T-helper 22 cell (primary cell): ENCODE measurements at places on chromosomes 4 and X.
A peak's percentile ranks its signal among the peaks of the same experiment; 100 is the strongest.

- DNase-seq: peak; percentile 26
Measured at GRCh38 chr4:2364654-2365053, 53.8 kb downstream of the ZFYVE28 start.

- DNase-seq: no peak
Measured at GRCh38 chr4:102230194-102230593, 115.1 kb downstream of the SLC39A8 start.

DNA sequence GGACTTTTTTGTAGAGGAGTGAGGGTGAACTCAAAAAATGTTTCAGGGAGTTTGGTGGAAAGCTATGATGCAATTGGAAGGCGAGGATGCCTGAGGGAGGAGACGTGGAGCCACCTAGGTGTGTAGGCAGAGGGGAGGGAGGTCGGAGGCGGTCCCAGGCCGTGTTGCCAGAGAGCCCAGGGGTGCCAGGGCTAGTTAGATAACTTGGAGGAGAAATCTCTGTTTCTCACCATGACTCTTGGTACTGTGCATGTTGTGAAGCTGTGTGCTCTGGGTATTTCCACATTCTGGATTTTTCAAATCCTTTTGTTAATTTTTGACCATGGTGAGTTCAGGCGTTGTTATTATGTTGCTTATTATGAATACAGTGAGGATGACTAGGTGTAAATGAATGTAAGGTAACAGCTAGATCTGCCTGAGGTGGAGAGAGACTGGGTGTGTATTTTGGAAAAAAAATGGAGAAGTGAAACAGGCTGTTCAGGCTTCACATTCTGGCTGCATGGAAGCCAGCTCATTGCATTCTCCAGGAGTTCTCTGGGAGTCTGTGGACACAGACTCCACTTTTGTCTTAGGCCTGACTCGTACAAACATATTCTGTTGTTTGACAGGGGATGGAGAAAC, 4.5 kb downstream of the RAB9A start:
- DNase-seq: no peak

GRCh38 chr4:16297003-16297402, 70.7 kb upstream of the TAPT1 start:
- no peak for DNase-seq

DNA sequence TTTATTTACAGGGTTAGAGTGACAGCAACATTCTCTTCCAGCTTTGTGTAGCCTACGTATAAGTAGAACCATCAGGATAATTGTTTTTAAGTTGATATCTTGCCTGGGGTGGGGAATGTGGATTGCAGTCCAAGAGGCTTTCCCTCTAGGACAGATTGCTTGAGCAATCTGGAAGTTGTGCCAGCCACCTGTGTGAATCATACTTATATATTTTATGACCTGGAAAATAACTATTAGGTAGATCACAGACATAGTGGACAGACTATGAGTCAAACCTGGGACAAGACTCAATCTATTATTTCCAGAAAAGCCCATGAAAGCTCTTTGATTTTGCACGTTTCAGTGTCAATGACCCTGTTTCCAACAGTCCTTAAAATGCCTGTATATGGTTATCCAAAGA, 98.9 kb downstream of the TLL1 start:
- no peak for DNase-seq

GRCh38 chr4:79473439-79473724, 65.4 kb upstream of the GK2 start:
- no peak for DNase-seq

- DNase-seq: no peak
Measured at GRCh38 chr4:16116019-16116418, 32.2 kb upstream of the PROM1 start.

DNA sequence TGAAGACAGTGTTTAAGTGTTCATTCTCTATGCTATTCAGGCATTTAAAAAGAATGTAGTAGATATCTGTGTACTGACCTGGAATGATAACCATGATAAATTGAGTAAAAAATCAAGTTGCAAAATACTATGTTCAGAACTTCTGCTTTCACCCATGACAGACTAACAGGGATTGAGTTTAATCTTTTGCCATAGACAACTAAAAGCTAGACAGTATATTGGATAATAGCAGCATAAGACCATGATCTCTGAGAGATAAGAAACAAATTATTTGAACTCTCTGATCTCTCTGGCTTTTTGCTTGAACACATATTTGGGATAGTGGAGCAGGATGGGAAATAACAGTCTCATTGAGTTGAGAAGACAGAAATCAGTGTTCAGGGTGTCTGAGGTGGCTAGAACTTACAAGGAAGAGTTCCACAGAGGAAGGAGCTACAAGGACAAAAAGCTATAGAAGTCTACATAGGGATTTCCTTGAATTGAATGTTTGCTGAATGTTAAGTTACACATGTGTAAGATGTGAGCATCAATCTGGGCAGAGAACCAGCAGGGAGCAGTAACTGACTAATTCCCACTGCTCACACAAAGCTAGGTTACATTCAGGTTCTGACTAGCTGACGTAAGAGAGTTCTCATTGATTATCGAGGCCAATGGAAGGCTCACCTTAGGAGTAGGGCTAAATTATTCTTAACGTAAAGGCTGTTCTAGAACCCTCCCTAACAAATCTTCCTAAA, 60.4 kb downstream of the SLC30A9 start:
- no peak for DNase-seq
